ENCODE measurements at places on chromosomes 13 and 19.

GRCh38 chr19:13640611-13641010 is 123.7 kb upstream of the MRI1 start:
- no peak for DNase-seq

DNA sequence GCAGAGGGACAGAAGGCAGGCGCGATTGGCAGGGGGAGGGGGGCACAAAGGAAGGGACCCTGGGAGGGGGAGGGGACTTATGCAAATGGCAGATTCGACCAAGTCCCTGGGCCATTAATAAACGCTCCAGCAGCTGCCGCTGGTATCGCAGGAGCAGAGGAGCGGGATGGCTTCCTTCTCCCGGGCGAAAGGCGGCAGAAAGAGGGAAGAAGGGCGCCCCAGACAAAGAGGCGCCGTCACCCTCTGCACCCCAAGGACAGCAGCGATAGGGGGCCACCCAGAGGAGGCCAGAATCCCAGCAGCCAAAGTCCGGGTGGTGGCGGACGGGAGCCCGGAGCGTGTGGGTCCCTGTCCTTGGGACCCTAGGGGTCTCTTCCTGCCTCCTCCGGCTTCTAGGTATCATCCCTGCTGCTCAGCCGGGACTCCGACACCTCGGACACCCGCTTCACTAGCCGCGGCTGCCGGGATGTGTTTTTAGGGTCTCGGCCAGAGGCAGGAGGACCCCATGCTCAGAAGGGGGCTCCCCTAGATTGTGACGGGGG is 1.9 kb downstream of the PTPRS start:
- no peak for DNase-seq

DNA sequence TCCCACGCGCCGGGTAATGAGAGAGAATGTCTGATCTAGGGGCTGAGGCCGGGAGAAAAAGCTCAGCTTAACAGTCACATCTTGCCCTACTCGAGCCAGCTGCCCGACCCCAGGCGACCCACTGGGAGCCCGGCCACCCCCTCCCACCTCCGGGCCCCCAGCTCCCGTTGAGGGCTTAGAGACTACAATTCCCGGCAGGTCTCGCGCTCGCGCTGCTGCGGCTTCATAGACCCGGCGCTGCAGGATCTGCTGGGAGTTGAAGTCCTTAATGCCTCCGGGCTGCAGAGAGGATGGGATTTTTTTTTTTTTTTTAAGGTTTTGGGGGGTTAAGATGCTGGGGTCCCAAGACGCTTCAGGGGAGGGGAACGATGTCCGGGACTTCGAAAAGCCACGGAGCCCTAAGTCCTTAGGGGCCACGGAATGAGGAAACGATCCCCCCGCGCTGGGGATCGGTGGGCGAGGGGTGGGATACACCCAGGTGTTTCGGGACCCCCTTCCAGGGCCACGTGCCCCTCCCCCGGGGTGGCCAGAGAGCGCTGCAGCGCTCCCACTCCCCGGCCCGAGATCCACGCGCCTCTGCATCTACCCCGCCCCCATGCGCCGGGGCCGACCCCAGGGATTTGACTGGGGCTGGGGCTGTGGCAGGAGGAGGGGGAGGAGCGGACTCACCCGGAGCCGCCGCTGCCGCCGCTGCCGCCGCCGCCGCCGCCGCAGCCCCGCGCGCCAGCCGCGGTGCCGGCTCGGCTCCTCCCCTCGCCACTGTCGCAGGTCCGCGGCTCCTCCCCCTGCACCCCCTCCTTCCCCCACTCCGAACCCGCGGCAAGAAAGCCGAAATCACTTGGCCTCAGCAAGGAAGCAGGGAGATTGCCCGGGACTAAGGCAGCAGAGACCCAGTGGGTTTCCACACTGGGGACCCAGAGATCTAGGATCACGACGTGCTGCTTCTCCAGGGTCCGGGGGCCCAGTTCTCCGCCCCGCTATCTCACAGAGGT is at the start of gene SYT3:
Gene SYT3 (minus strand): TSS at position 761 of the 992 bp plus-strand sequence. CDS start 2,470 bp downstream, outside the sequence.
- no peak for DNase-seq

DNA sequence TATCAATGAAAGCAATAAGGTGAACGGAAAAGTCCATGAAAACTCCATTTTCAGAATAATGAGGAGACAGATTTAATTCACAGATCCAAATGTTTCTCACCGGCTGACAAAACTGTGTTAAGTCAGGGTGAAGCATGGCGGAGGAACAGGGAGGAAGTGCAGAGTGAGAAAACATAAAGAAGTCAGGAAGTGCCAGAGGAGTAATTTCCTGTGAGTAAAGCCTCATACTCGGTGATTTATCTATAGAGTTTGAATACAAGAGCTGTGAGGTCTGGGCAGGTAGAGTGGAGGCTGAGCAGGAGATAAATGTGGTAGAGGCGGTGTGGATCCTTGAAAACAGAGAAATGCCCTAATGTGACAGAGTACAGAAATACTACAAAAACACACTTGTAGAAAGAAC is 11.4 kb downstream of the CARD8 start:
- DNase-seq = peak; percentile 67

DNA sequence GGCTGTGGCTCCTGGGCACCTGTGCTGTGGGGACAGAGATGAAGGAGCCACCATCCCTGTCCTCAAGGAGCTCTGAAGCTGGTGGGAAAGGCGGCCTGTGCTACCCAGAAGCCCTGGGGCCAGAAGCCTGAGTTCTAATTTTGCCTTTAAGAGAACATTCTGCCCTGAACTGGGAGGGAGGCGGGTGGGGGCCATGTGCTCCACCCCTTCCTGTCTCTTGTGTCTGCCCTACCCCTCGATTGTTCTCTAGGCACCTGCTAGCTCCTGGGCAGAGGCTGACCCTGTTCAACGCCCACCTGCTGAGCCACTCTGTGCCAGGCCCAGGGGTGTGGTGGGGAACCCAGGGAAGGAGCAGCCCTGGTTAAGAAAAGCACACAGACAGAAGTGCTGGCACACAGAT is 5.9 kb downstream of the TRAPPC6A start:
- no peak for DNase-seq

GRCh38 chr13:43195551-43195950 is 172.2 kb downstream of the DNAJC15 start:
- DNase-seq = no peak

DNA sequence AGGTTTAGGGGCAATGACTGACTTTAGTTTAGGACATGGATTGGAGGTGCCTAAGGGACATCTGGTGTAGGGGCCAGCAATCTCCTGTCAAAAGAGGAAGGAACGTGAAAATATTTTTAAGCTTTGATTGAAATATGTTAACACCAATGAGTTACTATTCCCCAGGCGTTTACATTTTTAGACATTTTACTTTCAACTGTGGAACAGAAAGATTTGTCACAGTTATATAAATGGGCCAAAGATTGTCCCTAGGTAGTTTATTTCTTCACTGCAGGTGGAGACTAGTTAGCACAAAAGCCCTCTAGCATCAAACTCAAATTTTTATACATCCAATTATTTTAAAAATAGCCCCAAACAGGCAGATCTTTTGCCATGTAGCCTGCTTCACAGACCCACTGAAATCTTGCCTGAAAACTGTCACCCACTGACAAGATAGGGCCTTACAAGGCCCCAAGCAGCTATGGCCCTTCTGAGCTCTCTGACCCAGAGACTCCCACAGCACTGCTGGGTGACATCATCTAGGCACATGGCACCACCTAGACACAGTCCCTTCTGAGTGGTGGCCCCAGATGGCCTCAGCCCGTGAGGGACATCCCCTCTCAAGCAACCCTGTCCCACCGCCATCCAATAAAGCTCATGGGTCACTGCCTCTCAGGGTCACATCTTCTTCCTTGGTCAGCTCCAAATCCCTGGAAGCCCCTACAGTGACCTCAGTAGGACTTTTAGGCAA is 64.8 kb upstream of the DOCK9 start:
- DNase-seq = no peak

DNA sequence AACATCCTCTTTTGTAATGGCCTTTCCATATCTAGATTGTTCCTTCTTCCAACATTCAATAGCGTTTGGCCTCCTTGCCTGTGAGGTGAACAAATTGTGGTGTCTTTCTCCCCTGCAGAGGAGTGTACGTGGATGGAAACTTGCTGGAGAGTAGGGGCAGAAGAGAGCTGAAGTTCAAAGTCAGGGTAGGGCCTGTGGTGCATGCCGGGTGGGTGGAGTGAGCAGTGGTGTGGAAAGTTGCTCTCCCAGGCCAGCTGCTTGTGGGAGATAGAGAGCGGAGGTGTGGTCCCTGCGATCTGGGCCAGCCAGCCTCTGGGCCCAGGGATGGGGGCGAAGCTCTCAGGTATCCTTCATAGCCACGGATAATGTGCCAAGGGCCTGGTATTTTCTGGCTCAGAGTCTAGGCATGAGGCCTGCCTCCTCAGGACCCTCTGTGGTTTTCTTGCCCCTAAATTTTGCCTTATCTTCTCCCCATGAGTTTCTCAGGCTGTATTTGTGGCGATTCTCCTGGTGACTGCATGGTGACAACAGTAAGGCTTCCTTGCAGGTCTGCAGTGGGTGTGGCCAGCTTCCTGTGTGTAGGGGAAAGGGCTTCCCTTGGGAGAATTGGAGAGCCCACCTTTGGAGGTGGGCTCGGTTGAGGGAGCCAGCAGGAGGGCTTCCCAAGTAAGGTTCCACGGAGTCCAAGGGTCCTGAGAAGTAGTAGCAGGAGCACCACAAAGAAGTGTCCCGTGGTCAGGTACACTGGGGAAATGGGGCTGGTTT is 6.7 kb downstream of the RGCC start:
- DNase-seq = no peak

Measured in kidney capillary endothelial cell (primary cell).